Activated T-cell treated with anti-CD3 and anti-CD28 coated beads, Interleukin-2, amount 50 U/mL, for 4 hours (primary cell): ENCODE measurements at places on chromosomes 7 and 10.
A peak's percentile ranks its signal among the peaks of the same experiment; 100 is the strongest.

DNA sequence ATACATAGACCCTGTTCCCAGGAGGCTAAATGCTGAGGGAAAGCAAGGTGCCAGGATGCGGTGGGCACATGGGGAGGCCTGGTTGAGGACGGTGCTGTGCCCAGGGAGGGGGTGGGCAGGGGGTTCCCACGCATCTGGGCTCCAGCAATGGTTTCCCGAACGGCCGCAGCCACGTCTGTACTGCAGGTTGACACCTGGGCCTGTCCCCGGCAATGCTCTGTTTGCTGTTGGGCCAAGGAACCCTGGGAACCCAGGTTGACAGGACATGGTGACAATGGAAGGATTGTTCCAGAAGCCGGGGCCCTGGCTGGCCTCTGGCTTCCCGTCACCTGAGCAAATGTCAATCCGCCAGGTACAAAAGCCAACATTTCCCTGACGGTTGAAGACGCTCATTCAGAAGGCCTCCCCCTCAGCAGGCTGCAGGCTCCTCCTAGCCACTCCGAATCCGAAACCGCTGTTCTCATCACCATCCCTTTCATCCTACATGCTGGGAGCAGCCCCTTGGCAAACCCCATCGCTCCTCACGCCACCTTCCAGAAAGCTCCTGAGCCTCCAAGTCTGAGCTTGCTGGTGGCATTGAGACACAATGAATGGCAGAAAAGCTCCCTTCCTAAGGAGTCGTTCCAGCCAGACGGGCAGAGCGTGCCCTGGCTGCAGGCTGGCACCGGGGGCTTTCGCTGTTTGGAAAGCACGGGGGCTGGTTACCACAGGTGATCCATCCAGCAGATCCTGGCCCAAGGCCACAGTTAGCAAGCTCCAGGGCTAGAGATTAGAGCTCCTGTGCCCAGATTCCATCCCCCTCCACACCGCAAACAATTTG is 31.2 kb downstream of the SPOCK2 start:
- no peak for DNase-seq

DNA sequence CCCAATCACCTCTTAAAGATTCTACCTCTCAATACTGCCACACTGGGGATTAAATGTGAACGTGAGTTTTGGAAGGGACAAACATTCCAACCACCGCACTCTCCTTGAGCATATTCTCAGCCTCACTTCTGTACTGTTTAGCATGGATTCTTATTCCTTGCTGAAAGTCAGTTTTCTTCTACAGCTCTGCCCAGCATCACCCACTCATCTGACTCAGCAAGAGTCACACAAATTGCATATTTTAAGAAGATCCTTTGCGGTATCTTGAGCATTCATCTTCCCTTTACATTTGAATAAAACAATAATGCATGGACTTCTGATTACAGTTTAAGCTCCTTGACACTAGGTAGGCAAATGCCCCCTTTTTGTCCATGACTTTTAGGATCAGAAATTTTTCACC is 251.6 kb upstream of the MKLN1 start:
- DNase-seq: no peak

- DNase-seq: no peak
These were observed 3.6 kb upstream of the EXOC6 start for GRCh38 chr10:92844746-92845145.

DNA sequence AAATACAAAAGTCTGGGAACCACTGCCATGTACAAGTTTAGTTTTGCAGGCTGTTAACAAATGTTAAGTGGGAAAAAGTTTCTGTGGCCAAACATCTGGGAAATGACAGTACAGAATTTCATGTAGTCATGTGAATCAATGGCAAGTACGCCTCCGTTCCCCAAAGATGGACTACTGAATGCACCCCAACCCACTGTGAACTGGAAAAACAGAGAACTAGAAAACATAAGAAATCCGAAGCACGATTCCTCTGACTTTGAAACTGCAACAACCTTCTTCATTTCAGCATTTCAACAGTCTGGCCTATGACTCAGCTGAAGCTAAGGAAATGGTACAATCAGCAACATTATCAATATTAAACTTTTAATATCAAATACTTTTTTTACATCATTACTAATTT is 41.8 kb downstream of the MCMBP start:
- DNase-seq: no peak

DNA sequence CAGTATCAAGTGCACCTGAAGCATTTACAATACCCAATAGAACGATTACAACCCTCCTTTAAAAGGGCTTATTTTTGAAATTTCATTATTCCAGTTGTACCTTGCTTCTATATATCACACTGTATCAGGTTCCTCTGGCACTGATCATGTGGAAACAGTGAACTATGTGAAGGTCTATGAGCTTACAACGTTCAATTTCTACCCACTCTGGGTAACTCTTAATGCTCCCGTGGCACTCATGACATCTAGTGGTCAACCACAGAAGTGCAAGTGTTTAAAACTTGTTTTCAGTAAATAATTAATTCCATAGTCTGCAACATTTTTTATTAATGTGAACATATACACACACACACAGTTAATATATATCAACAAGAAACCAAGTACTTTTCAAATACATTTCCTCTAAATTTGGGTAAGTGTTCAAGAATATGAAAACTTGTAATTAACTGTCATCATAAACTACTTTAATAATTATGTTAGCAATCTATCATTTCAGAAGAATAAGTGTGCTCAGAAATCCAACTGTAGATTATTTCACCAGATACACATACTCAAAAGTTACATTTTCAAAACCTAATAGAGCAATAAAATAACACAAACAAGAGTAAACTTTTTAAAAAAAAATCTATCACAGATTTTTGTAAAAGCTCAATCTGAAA is 61.0 kb downstream of the MPP7 start:
- peak; percentile 27 for DNase-seq

DNA sequence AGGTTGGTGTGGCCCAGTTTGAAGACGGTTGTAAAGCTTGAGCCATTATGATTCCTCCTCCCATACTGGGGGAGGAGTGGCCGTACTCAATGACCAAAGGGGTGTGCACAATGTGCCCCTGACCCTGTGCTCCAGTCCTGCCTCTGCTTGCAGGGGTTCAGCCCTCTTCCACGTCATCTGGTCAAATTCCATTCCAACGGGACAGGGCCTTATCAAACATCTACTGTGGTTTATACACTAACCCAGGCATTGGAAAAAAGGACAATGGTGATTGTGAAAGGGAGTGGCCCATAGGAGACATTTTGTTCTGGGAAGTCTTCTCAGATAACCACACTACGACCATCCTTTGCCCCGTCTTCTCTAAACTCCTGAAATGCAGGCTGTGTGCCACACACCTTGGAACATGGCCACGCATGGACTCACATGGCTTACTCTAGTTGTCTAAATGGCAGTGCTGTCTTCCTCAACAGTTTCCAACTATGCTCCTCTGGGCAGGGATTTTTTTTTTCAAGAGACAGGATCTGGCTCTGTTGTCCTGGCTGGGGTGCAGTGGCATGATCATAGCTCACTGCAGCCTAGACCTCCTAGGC is 103.0 kb downstream of the JCAD start:
- DNase-seq: no peak

DNA sequence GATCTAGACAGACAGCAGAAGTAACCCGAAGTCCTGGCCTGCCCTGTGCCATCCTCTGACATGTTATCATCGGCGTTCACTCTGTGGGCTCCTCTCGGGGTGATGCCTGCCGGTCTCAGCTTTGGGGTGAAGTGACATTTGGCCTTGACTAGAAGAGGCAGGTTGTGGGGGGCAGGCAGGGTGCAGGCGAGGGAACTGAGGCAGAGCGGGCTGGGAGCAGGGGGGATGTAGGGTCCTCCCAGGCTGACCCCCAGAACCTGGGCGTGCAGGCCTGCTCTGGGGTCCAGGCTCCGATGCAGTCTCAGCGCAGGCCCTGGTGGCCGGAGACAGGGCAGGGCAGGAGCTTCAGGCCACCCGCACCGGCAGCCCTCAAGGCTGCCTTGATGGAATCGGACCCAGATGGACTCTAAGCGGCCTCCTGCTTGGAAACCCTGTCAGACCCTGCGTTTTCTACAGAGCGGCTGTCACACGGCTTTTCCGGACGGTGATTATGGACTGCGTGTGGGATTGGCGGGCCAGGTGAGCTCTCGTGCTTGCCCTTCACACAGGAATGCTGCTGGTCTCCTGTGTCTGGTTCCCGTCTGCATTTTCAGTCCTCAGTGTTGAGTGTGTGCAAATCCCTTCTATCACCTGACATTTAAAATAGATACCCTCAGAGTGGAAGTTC is 842 bp upstream of the JAKMIP3 start:
- DNase-seq: no peak

DNA sequence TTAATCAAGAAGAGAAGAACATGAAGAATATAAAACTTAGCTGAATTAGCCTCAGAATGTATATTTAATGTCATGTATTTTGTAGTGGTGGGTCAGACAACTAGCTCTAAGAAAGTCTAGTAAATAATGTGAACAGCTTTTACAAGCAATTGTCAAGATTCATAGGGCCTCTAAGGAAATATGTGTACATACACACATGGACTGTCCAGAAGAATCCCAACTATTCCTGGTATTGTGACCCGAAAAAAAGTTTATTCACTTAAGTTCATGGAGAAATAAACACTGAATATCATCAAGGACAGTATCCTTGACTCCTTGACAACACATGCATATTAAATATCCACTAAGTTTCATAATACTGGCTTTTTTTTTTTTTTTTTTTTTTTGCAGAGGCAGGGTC is 11.4 kb upstream of the TWIST1 start:
- DNase-seq: no peak

- no peak for DNase-seq
These were observed 638.2 kb upstream of the IGFBP3 start for GRCh38 chr7:46559194-46559832.

DNA sequence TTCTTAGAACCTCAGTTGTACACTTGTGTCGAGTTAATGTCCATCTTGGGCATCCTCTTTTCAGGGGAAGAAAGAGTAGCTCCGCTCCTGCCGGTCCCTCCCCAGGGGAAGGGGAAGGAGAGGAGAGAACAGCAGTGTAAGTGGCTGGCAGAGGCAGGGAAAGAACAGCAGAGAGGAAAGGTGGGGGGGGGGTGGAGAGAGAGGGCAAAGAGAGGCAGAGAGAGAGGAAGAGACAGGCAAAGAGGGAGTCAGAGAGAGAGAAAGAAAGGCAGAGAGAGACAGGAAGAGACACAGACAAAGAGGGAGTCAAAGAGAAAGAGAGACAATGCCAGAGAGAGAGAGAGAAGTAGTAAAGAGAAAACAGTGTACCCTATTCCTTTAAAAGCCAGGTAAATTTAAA is 53.9 kb downstream of the MRPS24 start:
- no peak for DNase-seq

GRCh38 chr10:73628405-73628804 is 12.9 kb downstream of the MYOZ1 start:
- DNase-seq: no peak

DNA sequence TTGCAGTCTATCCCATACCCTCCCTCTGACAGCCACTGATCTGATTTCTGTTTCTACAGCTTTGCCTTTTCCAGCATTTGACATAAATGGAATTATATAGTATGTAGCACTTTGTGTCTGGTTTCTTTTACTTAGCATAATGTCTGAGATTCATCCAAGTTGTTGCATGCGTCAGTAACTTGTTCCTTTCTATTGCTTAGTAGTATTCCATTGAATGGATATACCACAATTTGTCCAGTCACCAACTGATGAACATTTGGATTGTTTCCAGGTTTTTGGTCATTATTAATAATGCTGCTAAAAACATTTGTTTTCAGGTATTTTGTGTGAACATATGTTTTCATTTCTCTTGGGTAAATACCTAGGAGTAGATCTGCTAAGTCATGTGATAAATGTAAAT is 6.5 kb upstream of the KIAA1549 start:
- DNase-seq: no peak

DNA sequence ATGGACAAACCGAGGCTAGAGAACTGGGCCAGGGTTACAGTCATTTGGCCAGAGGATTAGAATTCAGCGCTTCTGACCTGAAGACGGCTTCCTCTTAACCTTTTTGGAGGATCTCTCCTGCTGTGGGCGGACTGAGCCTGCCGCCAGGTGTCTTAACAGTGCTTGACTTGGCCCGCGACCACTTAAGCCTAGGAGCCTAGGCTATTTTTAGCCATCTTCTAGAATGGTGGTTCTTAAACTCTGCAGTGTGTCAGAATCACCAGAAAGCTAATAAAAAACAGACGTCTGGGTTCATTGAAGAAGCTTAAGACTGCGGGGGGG is 722 bp downstream of the MDH2 start:
- peak; percentile 15 for DNase-seq

DNA sequence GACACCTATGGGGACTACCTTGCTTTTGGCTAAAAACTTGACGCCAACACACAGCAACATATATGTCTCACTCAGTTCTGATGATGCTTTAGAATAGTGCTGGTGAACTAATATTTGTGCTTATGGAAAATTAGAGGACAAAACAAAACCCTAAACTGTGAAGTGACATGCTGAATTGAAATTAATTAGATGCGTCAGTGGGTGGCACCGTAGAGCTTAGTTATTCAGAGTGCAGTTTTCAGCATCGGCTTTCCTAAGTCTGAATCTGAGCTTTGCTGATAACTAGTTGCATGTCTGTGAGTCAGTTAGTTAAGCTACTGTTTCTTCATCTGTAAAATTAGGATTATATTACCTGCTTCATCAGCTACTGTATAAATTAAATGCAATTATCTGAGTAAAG is 245.0 kb upstream of the SORCS1 start:
- DNase-seq: no peak

DNA sequence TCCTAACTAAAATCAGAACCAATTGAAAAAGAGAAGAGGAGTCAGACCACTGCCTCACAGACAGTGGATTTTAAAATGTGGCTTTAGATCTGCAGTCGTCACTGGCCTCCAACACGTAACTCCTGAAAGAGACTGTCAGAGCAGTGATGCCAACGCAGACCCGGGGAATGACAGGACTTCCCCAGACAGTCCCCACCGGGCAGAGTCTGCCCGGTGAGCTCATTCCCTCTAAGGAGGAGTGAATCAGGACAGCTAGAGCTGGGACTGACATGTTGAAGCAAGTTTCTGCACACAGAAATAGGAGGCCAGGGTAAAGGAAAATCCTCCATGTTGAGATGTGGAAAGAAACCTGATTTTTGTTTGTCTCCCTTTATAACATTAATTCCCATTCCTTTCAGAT is 105.0 kb downstream of the TES start:
- no peak for DNase-seq

DNA sequence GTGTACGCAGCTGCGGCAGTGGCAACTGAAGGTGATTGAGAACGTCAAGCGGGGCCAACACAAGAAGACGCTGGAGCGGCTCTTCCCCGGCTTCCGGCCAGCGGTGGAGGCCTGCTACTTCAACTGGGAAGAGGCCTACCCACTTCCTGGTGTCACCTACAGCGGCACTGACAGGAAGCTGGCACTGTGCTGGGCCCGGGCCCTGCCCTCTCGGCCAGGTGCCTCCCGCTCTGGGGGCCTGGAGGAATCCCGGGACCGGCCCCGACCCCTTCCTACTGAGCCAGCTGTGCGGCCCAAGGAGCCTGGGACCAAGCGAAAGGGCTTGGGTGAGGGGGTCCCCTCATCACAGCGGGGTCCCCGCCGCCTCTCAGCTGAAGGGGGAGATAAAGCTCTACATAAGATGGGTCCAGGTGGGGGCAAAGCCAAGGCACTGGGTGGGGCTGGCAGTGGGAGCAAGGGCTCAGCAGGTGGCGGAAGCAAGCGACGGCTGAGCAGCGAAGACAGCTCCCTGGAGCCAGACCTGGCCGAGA is 6.5 kb downstream of the ZSWIM8 start:
- DNase-seq: no peak
